ENCODE measurements at places on chromosomes 2 and 18.

GRCh38 chr2:36441816-36442215 lies 86.2 kb downstream of the CRIM1 start:
- no peak for DNase-seq

GRCh38 chr2:157055660-157056199 lies 201.8 kb upstream of the GALNT5 start:
- peak; percentile 75 for DNase-seq

DNA sequence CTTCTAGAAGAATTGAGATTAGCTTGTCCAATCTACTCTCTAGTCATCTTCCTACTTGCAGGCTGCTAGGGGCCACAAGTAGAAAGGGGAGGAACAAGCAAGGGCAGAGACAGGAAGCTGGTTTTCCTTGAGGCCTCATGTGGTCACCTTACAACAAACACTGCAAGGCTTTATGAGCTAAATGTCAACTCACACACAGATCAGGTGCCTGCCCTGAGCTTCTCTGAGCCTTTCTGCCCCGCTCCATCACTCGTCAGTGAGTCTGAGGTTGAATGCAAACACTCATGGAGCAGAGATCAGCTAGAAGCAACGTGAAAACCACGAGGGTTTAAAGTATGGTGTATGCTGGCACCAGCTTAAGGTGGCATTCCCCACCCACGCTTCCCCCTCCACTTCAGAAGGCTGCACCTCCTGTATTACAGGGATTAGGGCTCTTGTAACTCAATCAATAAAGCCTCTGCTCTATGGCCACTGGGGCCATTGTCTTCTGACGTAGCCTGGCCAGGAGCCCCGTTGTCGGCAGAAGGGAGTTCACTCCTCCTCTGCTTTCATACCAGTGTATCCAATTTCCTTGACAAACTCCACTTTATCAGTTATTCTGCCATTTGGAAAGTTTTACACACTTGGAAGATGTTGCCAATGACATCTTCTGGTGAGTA lies 5.4 kb upstream of the CRYGC start:
- DNase-seq = no peak

- DNase-seq = peak; percentile 93
Measured at GRCh38 chr2:75199428-75200011, at the start of gene TACR1. TSS of gene TACR1 (minus strand) at chr2:75199520. CDS start at chr2:75198934, 586 bp downstream.

GRCh38 chr2:118814368-118814767 lies 33.1 kb downstream of the EN1 start:
- DNase-seq = no peak

GRCh38 chr2:235418918-235419317 lies 74.9 kb upstream of the AGAP1 start:
- DNase-seq = no peak

DNA sequence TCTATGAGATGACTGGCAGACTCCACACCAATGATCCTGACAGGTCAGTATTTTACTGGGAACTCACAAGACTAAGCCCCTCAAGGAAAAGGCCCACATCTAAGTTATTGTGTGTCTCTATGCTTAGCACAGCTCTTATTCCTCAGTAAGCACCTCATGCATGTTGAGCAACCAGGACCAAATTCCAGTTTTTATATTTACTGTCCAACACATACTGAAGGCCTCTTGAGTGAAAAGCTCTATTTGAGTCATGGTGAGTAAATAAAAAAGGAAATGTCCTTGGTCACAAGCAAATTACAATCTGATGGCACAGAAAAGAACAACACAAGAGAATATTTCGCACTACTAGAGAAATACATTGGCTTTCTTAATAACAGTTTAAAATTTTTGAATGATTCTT lies 87.9 kb upstream of the ETAA1 start:
- no peak for DNase-seq

- DNase-seq = peak; percentile 41
Measured at GRCh38 chr2:45274250-45274926, 265.1 kb upstream of the SIX2 start.

DNA sequence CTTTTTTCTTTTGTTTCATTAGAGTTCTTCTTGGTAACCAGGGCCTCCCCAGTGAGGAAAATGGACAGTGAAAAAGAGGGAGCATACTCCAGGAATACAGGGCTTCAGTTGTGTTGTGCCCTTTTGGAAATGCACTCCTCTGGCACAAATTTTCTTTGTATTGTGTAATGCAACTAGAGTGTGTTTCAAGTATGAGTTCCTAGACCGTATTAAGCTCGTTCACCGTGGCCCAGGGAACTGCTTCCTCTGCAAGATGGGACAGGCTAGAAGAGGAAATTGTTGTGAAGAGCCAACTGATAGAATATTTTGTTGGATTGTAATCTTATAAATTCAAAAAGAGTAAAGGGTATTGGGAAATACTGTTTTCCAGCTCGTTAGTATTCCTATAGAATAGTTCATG lies 137.2 kb upstream of the TTC39C start:
- DNase-seq = no peak

DNA sequence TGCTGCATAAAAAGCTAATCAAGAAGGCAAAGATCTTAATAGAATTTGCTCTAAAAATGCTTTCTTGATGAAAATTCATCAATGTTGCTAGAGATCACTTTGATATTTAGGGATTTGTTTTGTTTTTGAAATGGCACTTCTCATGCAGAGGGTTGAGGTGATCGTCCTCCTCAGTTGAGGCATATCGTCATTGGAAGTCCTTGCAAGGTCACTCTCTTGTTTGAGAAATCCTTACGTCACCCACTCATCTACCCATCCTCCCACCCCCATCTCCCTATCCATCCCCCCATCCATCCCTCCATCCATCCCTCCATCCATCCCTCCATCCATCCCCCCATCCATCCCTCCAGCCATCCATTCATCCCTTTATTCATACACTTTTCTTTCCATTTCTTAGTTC lies 133.7 kb downstream of the THNSL2 start:
- no peak for DNase-seq
